ENCODE measurements at places on chromosomes 1 and 21.

DNA sequence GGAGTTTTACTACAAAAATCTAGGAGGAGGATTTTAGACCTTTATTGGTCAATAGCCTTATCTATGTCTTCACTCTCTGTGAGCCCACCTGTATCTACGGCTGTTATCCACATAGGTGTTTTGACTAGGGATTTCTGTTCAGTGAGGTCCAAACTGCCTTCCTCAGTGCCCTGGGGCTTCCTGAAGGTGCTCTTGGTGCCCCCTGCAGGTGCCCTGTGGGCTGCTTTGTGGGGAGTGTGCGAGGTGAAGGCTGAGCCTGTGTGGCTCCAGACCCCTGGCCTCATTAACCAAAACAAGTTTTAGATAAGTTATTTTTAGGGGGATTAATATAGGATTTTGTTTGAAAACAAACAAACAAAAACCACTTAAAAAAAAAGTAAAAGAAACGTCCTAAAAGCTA, 122.5 kb downstream of the KIF26B start:
- no peak for DNase-seq

GRCh38 chr1:64318428-64318827, 115.0 kb downstream of the UBE2U start:
- no peak for DNase-seq

DNA sequence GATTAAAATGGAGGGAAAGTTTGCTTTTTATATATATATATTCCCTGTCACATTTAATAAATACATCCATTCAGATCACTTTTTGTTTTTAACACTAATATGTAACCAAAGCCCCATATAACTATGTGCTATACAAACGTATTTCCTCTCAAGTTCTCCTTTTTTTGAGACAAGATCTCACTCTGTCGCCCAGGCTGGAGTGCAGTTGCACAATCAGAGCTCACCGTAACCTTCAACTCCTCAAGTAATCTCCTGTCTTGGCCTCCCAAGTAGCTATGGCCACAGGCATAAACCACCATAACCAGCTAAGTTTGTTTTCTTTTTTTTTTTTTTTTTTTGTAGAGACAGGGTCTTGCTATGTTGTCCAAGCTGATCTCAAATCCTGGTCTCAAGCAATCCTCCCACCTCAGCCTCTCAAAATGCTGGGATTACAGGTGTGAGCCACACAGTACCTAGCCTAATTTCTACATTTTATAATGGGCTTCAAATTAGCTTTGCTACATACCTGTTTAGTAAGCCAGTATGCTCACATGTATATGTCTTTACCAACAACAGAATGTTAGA, 120.0 kb downstream of the TGFBR3 start:
- no peak for DNase-seq

DNA sequence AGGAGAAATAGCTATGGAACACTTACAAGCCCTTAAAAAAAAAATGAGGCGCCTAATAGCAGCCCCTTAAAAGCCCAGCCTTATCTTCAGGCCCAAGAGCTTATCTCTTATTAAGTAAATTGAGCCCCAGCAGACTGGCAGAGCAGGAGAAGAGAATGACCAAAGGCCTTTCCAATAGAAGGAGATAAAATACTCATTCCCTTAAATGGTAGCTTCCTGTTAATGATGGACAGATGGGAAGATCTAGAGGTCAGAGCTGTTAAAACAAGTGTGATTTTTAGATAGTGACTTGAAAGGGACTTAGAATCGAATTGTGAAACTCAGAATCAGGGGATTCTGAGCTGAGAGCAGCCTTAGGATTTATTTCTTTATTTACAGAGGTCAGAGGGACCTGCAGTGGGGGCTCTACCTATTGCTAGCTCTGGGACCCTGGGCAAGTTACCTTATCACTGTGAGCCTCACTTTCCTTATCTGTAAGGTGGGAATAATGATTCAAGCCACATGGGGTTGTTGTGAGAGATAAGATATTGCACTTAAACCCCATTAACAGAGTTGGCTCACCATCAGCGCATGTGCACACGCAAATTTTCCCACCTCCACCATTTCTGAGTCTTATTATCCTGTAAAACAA, 101.3 kb upstream of the C8B start:
- DNase-seq, result no peak

DNA sequence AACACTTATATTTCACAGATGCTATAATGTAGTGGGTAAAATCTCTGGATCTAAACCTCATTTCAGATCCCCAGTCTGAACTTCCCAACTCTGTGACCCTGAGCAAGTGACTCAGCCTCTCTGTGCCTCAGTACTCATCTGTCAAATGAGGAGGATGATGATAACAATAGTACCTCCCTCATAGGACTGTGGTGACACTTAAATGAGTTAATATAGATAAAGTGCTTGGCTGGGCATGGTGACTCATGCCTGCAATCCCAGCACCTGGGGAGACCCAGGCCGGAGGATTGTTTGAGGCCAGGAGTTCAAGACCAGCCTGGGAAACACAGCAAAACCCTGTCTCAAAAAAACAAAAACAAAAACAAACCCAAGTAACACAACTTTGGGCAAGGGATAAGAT, 4.7 kb upstream of the ECE1 start:
- peak; percentile 43 for DNase-seq

DNA sequence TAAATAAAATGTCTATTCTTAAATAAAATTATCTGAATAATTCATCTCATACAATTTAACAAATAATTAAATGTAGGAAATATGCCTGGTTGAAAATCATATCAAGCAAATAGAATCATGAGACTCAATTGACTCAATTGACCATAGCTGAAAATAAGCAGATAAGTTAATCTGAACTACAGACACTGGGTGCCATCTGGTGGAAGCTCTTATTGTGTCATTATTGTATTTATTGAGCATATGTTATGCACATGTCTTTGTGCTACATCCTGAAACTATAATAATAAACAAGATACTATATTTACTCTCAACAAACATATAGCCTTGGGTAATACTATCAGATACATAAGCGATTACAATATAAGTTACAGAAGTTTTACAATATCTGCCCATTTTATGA, 41.0 kb downstream of the BRINP3 start:
- peak; percentile 36 for DNase-seq

- DNase-seq, result no peak
These were observed 26.6 kb downstream of the NUAK2 start for GRCh38 chr1:205294934-205295333.

DNA sequence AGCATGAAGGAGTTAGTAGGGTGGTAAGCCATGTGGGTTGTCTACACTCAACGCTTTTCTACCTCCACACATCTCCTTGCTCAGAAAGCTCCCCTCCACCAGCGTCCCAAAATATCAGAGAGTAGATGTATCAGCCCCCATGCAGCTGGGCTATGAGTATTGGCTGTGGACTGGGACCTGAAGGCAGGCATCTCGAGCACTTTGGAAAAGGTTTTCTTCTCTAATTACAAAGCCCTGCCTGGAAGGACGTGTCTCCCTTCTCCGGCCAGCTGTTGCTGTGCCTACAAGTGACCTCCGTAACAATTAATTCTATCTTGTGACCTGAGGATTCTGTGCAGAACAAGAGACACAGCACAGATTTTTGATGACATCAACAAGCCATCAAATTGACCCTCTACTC, 142.0 kb upstream of the RUNX1 start:
- DNase-seq, result no peak

GRCh38 chr1:217564207-217564606, 66.7 kb downstream of the GPATCH2 start:
- no peak for DNase-seq

DNA sequence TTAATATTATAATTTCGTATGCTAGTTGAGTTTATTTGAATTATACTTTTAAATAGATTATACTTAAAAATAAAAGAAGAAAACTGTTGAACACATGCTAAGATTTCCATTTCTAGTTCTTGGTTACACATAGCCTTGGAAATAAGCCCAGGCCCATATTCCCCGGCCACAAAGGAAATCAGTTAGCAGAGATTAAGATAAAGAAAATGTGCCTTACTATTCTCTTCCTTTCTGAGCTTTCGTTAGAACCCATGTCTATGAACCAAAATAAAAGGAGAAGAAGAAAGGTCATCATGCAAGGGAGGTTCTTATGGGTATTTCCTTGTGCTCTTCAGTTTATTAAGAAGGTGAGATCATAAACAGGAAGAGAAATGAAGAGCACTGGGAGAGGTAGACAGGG, 32.3 kb upstream of the CRP start:
- no peak for DNase-seq

GRCh38 chr21:26804895-26805609, 40.2 kb downstream of the ADAMTS1 start:
- DNase-seq, result no peak

DNA sequence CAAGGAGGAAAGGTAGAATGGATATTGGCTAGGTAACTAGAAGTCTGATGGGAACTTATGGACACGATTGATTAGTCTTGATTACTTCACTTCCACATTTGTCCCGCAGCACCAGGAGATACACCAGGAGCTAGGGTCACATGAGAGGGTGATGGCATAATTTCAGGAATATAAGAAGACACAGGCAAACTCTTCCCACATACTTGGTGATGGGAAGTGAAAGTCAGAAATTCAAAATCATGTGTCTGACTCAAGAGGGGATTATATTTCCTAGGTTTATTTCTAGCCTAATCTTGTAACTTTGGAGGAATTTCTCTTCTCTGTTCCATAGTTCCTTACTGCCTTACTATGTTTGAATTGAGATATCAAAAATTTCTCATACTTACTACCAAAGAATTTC, 185.0 kb downstream of the PBX1 start:
- no peak for DNase-seq

DNA sequence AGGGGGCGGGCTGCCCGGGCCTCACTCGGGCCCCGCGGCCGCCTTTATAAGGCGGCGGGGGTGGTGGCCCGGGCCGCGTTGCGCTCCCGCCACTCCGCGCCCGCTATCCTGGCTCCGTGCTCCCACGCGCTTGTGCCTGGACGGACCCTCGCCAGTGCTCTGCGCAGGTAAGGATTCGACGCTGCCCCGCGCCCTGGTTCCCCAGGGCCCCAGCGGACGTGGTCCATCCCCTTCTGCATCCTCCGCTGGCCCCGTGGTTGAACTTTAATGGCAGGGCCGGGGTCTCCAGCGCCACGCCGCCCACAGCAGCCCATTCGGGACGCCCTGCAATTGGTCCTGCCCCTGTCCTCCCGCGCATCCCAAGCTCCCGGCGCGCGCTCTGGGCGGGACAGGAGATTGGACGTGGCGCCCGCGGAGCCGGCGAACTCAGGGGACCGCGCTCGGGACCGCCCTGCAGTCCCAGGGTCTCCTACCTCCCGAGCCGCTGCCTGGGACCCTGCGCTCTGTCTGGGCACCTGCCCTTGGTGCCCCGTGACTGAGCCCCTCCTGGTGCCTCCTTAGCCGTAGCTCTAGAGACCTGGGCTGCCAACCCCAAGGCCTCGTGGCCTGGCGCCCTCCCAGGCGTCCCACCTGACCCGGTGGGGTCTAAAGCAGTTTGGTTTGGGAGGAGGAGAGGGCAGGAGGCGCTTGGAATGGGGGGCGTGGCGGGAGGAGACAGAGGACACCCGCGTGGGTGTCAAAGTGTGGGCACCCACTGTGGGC, at the start of gene ALPL:
Gene ALPL (plus strand): TSS at position 73 of the 762 bp plus-strand sequence. CDS start 44,659 bp downstream, outside the sequence.
- no peak for DNase-seq

DNA sequence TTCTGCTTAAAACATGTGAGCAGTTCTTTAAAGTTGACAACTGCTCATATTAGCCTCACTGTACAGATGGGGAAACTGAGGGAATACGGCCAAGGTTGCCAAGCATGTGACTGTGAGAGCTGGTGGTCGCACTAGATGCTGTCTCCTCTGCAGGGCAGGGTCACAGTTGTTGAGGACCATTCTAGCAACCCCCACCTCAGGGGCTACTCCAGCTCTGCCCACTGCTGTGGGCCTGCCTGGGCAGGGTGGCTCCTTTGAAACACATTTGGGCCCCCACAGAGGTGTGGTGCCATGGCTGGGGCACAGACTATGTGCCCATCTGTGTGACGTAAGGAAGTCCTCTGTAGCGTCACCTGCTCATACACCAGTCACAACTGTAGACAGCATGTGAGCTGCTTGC, 779 bp downstream of the THEM5 start:
- no peak for DNase-seq

- peak; percentile 35 for DNase-seq
These were observed 43.3 kb downstream of the TP73 start for GRCh38 chr1:3695326-3696217.

DNA sequence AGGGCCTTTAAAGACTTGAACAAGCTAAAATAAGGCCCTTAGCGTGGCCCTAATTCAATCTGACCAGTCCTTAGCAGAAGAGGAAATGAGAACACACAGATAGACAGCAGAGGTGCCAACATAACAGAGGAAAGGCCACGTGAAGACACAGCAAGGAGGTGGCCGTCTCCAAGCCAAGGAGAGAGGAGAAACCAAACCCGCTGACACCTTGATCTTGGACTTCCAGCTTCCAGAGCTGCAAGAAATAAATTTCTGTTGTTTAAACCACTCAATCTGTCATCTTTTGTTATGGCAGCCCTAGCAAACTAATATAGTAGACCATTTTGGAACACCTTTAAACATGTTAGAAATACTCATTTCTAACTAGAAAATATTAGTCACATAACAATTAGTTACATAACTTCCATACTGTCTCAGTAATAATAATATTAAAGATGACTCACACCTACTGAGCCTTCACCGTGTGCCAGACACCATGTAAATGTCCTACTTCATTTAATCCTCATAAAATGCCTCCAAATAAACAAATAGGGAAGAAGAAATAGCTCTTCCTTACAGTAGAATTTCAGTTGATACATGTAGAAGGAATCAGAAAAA, 47.9 kb downstream of the S1PR1 start:
- no peak for DNase-seq

DNA sequence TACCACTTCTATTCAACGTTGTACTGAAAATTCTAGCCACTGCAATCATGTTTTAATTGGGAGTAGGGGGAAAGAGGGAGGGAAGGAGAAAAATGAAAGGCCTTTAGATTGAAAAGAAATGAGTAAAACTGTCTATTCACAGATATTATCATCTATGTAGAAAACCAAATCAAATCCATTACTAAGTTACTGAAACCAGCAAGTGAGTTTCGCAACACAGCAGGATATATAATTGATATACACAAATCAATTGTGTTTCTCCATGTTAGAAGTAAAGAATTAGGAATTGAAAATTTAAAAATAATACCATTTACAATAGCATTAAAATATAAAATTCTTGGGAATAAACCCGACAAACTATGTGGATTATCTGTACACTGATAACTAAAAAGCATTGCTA, 19.2 kb downstream of the SFT2D2 start:
- no peak for DNase-seq

DNA sequence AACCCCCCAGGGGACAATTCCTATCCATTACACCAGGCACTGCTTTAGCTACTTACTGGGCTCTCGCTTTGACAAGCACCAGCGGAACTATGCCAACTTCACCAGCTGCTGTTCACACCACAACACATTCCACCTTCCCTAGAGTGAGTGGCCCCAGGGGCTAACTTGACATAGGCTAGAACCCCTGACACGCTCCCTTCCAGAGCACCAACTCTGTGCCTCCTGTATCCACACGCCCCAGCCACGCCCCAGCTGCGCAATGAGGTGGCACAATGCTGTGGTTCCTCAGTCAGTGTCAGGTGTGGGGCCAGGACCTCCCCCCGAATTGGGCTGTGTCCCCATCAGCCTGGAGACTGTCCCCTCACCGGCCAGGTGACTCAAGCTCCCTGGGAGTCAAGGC, 11.7 kb upstream of the FGR start:
- DNase-seq, result no peak

- DNase-seq, result no peak
These were observed 5.7 kb downstream of the SZRD1 start for GRCh38 chr1:16372535-16373285.

- DNase-seq, result no peak
These were observed 34.6 kb downstream of the OBSCN start for GRCh38 chr1:228242409-228242808.

- no peak for DNase-seq
These were observed 2.5 kb downstream of the KIAA2013 start for GRCh38 chr1:11923827-11924113.

GRCh38 chr1:84347932-84348555, 46.5 kb downstream of the SAMD13 start:
- DNase-seq, result no peak
